ENCODE measurements at places on chromosomes 16 and 17.

DNA sequence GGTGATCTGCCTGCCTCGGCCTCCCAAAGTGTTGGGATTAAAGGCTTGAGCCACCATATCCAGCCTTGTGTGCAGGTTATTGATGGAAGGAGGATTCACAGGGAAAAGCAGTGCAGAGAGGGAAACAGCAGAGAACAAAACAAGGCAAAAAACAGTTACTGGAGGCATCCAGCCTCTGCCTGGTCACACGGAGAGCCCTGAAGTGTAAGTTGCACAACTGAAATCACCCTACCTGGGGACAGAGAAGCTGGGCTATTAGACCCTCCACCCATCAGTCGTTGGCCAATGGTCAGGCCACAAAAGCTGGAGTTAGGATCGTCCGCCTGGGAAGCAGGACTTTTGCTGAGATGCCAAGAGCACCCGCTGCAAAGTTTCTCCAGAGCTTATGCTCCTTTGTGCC is 57.9 kb upstream of the BCO1 start:
- no peak for DNase-seq

GRCh38 chr17:36731811-36732210 is 130.4 kb downstream of the MRM1 start:
- no peak for DNase-seq

DNA sequence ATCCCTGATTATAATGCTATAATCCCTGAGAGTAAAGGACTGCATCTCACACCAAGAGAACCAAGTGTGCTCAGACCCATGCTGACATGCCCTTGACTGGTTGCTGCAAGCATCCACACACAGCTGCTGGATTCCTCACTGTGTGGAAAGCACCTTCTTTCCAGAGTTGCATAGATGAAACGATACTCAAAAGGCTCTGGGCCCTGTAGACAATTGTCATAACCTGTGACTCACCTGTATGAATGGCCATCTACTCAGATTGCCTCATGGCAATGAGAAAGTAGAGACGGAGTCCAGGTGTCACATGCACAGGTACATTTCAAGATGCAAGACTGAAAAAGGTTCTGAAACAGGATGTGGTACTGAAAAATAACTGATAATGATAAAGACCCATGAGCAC is 58.1 kb downstream of the MPHOSPH6 start:
- no peak for DNase-seq

DNA sequence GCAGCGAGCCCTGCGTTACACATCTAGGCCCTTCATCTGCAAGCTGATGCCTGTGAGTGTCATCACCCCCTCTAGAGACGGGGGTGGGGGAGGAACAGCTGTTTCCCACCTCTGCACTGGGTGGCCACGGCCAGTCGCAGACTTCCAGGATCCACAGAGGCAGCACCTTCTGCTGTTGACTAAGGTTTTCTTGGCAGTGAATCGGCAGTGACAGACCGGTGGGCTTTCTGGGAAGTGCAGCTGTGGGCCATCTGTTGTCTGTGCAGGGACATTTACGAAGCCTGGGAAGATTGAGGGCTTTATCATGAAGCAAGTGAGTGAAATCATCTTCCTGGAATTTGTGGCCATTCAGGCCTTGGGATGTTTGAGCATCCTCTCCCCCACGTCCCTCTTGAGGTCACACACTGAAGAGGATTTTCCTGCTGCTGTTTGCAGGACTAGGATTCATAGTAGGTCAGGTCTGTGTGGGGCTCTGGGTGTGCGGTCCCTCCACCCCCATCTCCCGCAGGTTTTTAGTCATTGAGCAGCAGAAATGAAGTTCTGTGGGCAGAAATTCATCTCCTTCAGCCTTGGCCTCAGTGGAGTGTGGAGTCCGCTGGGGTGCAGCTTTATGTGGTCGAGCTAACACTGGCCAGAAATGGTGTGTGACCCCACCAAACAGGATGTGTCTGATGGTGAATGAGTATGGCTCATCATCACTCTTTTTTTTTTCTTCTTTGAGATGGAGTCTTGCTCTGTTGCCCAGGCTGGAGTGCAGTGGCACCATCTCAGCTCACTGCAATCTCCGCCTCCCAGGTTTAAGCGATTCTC is 12.0 kb downstream of the PGS1 start:
- DNase-seq, result no peak

DNA sequence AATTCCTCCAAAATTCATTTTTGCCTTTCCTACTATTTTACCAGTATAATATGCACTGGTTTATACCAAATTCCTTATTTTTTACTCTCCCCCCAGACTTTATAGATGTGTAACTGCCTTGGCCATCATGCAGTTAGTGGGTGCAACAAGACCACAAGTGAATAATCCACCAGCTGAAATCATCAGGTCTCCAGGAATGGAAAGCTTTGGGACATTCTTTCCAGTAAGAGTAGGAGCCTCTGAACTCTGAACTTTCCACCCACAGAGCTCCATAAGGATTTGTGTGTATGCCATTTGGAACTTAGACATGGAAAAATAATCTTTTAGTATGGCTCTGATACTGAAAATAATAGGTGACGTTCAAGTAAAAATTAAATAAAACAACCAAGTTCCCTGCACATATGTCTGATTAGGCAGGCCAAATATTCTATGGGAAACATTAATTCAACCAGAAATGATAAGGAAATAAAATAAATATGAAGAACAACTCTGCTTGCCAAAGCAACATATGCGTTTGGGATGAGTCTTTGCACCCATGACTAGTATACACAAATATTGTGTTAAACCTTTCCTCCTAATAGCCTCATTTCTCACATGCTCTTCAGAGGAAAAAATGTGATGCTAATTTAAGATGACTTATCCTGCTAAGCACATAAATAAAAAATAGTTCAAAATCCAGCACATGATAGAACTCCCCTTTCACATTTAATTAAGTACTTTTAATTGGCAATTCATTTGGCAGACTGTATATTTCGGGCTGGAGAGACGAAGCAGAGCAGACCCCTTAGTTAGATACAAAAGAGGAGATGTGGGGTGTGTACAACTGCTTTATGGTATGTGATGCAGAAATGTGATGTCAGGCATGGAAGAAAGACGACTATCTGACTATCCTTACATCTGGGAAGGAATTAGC is 11.6 kb upstream of the LYRM9 start:
- DNase-seq, result no peak

- DNase-seq, result no peak
These were observed 54.8 kb downstream of the SCNN1B start for GRCh38 chr16:23356941-23357340.

DNA sequence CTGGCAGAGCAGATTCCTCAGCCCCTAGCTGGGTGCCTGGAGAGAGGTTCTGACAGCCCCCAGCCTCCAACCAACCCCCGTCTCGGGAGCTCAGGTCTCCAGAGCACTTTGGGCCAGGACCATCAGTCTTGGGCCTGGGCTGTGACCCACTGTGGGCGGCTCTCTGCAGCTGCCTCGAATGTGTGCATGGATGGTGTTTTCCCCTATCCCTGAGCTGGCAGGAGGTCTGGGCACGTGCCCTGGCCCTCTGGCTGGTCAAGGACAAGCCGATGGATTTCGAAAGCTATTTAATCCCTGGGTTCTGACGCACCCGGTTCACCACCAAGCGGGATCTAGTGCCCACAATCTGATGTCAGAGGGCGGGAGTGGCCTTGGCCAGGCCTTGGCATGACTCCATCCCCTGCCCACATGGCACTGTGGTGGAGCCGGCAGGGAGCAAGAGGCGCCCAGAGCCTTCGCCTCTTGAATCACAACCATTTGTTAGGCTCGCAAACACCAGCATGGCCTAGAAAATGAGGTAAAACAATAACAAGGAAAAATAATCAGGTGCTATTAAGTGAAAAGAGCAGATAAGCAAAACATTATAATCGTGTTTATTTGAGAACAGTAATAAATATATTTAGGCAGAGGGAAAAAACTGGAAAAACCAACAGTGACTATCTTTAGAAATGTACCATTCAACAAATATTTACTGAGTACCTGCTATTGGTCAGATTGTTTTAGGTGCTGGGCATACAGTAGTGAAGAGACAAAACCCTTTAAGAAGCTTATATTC is 69.3 kb upstream of the TOB1 start:
- no peak for DNase-seq

DNA sequence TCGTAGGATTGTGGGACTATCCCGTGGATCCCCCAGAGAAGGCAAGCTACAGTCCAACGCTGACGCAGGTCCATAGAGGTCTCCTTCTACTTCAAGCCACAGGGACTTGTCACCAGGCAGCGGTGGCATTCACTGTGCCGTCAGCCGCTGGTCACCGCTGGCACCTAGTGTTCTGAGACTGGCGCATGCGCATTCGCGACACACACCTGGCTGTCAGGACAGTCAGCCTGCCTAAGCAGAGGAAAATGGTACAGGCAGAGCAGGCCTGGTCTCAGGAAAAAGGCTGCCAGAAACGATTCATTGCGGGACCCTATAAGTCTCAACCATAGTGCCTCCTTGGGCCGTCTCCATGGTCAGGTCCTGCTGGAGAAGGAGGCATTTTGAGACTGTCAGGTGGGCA is 138.0 kb upstream of the WSB1 start:
- DNase-seq, result no peak

DNA sequence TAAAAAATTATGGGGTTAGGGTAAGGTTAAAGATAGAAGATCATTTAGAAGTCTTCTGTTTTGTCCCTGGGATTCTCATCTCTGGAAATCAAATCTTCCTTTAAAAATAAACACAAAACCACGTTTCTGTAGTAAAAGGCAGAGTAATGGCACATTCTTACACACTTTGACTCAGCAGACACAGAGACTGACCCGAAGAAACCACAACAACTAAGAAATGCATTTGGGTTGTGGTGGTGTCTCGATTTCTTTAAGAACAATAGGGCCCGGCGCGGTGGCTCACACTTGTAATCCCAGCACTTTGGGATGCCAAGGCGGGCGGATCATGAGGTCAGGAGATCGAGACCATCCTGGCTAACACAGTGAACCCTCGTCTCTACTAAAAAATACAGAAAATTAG is 54.9 kb upstream of the MYH10 start:
- no peak for DNase-seq

DNA sequence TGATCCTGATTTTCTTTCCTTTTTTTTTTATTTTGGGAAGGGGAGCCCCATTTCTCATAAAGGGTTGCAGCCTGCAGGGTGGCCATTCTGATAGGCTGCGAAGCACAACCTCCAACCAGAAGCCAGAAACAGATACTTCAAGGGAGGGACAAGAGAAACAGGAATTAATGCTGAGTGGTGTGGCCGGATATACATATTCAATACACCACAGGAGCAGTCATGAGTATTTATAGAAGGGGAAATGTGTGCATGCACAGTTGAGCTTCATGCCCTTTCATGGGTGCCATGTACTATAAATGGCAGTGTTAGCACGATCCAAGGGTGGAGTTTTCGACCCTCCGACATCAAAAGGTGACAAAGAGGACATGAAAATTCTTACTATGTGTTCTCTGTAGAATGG is 320.8 kb downstream of the CBLN1 start:
- no peak for DNase-seq

DNA sequence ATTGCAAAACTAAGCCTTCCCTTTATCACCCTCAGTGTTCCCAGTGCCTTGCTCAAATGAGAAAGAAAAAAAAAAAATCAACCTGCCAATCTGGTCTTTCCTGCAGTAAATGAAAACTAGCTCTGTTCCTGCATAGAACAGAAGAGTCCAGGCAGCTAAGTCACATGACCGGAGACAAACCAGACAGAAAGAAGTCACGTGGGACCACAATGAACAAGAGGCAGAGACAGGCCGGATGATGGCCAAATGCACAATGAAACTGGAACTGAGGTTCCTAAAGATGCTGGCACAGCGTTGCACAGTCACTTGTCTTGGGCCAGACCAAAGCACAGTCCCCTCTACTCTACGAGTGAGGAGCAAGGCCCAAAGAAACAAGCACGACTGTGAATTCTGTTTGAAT is 172.5 kb downstream of the GRIN2A start:
- DNase-seq, result no peak

- DNase-seq, result no peak
These were observed 8.0 kb upstream of the KRT23 start for GRCh38 chr17:40945414-40945813.

DNA sequence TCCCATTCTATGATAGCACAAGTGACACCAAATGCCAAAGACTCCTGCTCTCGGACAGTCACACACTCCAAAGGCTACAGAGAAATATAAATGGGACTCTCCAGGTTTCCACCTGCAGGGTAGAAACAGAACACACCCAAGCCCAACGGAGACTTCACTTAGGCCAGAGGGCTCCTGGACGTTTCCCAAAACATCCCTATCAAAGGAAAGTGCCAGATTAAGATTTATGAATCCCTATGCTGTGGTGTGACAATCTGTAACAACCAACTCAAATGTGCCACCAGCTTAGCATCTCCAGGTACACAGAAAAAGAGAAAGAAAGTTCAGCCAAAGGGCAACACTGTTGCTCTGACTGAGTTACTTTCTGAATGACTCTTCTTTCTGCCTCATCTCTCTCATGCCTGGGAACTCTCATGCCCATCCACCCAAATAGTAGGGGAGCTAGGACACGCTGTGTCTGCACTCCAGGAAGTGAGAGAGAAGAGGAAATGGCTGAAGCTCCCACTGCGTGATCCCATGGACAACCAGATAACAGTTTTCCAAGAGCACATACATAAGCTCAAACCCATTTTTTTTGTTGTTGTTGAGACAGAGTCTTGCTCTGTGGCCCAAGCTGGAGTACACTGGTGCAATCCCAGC is 49.7 kb downstream of the SMG6 start:
- no peak for DNase-seq

DNA sequence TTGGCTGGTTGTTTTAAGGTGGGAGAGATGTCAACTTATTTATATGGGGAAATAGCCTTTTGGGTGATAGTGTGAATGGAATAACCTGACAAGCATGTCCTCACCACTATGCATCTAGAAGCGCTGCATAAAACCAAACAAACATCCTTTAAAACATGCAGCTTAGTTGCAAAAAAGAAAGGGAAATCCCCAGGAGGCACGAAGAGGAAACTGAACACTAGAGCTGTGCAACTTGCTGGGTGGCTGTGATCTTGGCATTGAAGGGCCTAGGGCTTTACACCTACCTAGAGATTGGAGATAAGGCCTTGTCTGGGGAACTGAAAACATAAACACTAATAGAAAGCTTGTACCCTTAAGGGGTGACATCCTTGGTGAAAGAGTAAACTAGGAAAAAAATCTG is 7.3 kb downstream of the C16orf54 start:
- DNase-seq, result no peak

DNA sequence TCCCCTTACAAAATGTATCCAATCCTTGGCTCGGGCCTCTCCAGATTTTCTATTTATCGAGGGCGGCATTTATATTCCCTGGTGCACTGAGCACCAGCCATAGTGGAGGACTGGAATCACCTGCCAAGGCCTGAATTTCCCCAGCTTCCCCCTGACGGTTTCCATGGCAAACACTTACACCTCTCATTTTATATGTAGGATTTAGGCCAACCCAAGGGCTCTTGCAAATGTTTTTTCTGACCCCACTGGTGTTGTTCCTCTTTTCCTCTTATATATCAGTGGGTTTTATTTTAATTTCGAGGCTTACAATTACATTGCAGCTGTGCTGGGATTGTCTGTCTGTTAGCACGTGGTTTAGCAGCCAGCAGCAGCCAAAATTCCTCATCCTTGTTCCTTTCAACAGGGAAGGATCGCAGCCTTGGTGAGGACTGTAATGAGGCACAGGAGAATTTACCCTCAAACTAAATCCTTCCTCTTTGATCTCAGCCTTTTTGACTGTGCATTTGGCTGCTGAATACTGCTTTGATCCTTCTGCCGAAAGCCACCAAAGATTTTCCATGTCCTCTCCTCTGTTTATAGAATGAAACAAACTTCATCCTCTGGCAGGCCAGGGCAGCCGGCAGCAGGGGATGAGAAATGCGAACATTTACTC is 26.5 kb upstream of the CES5A start:
- DNase-seq, result no peak

Data from activated CD4-positive, CD25-positive, alpha-beta regulatory T cell (primary cell).